Memory B cell (primary cell): ENCODE measurements at places on chromosomes 7 and 10.

- DNase-seq = no peak
These were observed 544.3 kb upstream of the DPP6 start for GRCh38 chr7:153507885-153508284.

DNA sequence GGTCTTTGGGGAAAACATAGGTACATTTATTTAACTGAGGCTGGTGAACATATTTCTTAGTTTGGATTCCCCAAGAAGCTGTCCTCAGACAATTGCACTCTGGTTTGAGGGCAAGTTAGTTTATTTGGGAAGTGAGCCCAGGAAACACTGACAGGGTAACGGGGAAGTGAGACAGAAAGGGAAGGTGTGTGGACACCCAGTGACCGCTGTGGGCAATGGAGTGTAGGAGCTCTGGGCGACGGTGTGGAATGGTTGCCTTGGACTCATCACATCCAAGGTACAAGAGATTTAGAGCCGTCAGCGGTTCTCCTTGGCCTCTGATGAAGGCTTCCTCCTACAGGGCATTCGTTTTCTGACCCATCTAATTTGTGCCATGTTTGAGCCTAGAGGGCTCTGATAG is 7.1 kb downstream of the MRC1 start:
- DNase-seq = no peak

DNA sequence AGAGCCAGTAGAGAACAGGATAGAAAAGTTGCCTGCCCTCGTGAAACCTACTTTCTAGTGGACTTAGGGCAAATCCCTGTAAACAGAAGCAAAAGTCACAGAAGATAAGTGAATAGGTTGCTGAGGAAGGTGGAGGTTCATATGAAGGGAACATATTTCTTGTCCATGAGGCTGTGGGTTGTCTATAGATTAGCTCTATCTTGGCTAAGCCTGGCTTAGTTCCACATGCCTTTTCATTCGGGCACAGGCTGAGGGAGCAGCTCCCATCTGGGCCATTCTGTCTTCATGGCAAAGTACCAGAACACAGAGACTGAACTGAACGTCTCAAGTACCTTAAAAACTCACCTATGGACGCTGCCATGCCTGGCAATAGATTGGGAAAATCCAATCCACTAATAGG is 45.3 kb downstream of the BZW2 start:
- no peak for DNase-seq

DNA sequence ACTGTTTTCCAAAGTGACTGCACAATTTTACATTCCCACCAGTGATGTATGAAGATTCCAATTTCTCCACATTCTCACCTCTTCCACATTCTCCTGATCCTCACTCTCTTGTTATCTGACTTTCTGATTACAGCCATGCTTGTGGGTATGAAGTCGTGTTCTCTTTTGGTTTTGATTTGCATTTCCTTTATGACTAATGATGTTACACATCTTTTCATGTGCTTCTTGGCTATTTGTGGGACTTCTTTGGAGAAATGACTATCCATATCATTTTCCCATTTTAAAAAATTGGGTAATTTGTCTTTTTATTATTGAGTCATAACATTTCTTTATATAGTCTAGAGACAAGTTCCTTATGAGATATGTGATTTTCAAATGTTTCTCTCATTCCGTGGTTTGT is 10.5 kb upstream of the GIMAP8 start:
- DNase-seq = no peak

- no peak for DNase-seq
These were observed 26.4 kb upstream of the PPP3CB start for GRCh38 chr10:73522263-73522662.
